ENCODE measurements at places on chromosomes 13 and 19.

GRCh38 chr13:98731925-98732324 lies 20.5 kb downstream of the SLC15A1 start:
- no peak for DNase-seq

DNA sequence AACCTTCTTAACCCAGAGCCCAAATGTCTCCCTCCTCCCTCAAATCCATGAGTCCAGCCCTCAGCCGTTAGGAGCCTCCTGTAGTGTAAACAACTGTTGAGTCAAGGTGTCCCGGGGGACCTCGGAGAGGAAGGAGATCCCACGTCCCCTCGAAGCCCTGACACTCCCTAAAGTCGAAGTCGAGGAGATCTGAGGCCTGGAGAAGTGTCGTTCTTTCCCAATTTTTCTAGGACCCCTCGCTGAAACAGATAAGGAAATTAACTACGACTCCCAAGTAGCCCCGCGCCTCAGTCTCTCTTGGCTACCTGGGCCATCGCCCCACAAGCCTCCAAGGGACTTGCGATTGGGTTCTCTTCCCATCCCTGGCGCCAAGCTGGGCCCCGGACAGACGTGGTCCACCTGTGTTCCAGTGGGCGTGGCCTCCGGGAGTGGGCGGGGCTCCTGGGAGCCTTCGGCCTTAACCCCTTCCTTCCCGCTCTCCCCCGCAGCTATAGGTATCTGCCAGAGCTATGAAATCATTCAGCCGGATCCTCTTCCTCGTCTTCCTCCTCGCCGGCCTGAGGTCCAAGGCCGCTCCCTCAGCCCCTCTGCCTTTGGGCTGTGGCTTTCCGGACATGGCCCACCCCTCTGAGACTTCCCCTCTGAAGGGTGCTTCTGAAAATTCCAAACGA lies 869 bp downstream of the GFY start:
- no peak for DNase-seq

GRCh38 chr13:34671137-34671536 lies 270.9 kb upstream of the NBEA start:
- DNase-seq = no peak

GRCh38 chr13:112244495-112245177 lies 131.5 kb upstream of the SPACA7 start:
- DNase-seq = no peak

DNA sequence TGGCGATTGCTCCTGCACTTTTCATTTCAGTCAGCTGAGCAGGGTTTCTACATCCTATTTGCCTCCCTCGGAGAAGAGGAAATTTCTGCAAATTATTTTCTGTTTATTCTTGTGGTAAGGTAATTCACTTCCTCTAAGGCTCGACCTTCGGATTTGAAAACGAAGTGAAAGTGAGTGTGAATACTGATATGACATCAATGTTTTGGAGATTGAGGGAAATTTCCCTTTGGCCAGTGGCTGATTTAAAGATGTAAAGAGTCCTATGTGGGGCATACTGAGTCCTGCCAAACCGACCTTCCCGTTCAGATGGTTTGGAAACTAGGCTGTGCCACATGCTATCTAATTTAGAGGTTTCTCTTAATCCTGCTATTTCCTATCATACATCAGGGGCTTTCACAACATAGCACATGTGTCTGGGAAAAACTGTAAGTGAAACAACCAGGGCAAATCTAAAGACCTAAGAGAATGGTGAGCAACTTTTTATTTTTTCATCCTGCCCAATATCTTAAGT lies 112.3 kb downstream of the POSTN start:
- DNase-seq = no peak

DNA sequence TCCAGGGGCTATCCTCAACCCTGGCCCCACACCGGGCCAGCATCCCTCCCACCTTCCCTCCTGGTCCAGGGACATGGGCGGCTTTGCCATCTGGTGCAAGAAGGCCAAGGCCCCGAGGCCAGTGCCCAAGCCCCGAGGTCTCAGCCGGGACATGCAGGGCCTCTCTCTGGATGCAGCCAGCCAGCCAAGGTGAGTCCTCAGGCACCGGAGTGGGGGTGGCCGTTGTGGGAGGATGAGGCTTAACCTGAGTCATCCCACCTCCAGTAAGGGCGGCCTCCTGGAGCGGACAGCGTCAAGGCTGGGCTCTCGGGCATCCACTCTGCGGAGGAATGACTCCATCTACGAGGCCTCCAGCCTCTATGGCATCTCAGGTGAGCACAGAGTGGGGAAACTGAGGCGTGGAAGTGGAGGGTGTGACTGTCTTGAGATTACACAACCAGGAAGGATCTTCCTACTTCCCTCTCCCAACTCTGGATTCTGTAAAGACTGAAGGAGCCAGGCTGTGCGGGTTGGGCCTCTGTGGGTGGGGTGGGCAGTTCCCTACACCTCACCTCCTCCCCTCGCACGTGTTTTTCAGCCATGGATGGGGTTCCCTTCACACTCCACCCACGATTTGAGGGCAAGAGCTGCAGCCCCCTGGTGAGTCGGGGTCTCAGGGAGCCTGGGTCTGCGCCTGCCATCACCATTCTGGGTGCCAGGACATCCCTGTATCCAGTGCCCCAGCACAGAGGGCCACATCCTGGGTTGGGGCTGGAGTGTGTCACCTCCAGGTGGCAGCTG lies 3.8 kb downstream of the MVB12A start:
- DNase-seq = no peak

DNA sequence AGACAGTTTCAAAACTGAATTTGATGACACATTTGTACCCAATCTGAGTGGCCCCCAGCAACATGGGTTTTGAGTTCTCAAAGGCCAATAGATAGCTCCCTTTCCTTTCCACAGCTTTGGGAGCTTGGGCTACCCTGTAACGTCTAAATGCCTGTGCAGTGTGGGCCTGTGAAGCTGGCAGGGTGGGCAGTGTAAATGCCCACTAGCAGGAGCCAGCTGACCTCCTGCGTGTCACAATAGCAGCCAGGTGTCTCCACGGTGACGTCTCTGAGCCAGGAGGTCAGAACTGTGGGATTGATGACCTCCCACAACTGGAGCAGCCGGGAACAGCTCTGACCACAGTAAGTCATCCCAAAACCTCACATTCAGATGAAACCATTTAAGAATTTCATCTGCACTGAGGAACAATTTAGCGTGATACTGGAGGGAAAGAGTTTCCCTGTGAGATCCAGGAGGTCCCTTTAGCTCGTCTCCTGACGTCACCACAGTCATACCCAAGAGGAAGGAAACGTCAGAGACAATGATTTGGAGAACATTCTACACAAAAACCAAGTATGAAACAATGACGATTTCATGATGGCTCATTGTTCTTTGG lies at the start of gene IPO5:
TSS of gene IPO5 (plus strand) at position 300 of the 595 bp plus-strand sequence. CDS start 23,022 bp downstream, outside the sequence.
- no peak for DNase-seq

DNA sequence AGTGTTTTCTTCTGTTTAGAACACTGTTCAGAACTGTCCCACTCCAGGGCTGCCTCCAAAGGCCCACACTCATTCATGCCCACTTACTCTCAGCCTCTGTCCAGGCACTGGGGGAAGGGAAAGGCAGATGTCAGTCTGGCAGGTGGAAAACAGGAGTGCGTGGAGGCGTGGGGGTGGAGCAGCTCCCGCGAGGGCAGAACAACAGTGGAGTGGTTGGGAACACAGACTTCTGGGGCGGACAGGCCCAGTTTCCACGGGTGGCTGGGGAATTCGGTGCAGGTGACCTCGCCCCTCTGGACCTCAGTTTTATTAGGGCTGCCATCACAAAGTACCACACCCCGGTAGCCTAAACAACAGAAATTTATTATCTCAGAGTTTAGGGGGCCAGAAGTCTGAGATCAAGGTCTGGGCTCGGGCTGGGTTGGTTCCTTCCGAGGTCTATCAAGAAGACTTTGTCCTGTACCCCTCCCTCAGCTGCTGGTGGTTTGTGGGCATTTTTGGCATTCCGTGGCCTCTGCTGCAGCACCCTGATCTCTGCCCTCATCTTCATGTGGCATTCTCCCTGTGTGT lies 59.7 kb downstream of the SIPA1L3 start:
- DNase-seq = no peak

DNA sequence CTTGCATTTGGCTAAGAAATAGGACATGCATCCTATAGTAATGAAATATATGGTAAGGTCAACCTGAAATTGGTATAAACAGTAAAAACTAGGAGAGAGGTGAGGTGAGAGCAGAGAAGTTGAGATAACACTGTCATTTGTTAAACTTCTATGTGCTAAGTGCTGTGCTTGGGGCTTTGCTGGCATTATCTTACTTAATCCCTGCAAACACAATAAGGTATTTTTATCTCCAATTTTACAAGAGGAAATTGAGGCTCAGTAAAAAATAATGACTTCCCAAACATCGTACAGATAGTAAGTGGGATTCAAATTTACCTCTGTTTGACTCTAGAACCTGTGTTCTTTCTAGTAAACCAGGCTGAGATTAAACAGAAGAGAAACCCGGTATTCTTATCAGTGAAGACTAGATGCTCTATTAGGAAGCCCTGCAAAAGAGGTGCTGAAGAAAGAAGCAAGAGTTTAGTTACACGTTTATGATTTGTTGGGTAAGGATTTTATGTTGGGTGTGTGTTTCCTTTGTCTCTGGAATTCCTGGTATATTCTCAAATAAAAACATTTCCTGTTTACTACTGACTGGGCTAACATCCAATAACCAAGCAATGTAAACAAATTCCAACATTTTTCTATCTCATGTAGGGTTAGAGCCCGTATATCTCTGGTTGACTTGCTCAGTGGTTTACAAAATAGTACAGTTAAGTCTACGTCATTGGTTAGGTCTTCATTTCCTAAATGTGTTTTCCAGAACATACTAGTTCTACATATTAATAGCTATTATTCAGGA lies 137.3 kb upstream of the FNDC3A start:
- no peak for DNase-seq

- DNase-seq = no peak
These were observed 114.8 kb upstream of the TRPC4 start for GRCh38 chr13:37984357-37984756.

DNA sequence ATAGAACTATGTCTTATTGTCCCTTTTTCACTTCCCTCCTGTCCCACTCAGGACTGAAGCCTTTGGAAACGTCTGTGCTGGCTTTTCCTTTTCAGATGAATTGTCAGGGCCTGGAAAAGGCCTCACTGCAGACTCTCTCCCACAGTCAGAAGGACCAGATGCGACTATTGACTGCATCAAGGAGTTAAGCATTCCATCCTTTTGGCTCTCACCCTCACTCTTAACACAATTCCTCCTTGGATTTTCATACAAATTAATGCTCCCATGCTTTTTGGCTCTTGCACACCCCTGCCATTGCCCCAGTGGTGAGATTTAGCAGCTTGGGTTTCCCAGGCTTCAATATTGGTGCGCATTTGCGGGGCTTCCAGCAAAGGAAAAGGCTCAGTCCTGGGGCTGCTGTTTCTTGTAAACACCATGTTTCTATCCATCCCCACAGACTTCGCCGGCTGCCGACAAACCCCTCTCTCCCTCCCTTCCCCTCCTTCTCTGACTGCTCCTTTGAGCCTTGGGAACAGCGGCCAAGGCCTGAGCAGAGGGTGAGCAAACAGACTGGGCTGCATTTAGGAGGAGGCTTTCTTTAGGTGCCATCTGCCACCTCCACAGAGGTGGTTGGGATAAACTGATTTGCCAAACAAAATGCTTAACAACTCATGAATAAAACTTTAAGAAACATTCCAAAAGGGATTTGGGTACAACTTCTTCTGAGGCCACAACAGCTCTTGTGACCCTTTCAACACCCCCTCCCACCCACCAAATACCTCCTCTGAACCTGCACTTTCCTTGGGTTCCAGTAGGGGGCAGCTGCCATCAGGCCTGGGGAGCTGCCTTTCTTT lies 48.6 kb upstream of the PCDH8 start:
- DNase-seq = no peak

- no peak for DNase-seq
These were observed at the start of gene CDX2 for GRCh38 chr13:27969082-27969865. CDX2 (minus strand) TSS chr13:27969315; CDS start chr13:27969006, 309 bp downstream.

DNA sequence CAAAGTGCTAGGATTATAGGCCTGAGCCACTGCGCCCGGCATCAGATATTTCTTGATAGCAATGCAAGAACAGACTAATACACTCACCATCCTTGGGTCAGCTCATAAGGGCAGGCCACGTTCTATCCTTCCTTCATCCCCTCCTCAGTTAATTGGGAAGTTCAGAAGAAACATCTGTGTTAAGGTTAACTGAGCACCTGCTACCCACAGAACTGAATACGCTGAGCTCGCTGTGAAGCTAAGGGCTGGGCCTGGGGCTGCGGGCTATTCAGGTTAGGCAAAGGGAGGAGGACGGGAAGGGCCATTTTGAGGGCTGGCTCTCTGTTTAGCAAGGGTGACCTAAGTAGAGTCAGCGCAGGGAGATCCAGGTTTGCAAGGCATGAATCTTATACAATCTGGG lies 43.0 kb upstream of the UQCRFS1 start:
- no peak for DNase-seq

GRCh38 chr13:50370303-50370950 lies 355.2 kb downstream of the KCNRG start:
- DNase-seq = no peak

- DNase-seq = no peak
These were observed 29.6 kb upstream of the TMEM255B start for GRCh38 chr13:113729187-113730019.

- DNase-seq = no peak
These were observed 362 bp downstream of the ZNF557 start for GRCh38 chr19:7069904-7070226.

DNA sequence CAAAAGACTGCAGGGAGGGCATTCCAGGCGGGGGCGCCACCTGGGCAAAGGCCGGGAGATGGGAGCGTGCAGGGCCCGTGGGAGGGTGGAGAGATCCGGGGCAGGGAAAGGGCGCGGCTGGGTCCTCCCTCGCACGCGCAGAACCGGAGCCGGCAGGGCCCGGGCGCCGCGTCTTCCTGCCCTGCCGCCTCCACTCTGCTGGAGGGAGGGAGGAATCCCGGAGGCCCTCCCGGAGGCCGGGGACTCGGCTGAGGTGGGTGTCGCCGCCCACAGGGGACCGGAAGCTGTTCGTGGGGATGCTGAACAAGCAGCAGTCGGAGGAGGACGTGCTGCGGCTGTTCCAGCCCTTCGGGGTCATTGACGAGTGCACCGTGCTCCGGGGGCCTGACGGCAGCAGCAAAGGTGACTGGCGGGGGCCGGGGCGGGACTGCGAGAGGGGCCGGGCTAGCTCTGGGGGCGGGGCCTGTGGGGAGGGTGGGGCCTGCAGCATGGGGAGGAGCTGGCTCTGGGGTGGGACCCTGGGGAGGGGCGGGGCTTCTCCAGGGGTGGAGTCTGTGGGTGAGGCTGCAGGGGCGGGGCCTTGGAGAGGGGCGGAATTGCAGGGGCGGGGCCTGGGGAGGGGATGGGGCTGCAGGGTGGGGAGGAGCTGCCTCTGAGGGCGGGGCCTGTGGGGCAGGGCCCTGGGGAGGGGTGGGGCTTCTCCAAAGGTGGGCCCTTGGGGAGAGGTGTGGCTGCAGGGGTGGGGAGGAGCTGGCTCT lies 51.3 kb downstream of the CELF5 start:
- peak; percentile 87 for DNase-seq

DNA sequence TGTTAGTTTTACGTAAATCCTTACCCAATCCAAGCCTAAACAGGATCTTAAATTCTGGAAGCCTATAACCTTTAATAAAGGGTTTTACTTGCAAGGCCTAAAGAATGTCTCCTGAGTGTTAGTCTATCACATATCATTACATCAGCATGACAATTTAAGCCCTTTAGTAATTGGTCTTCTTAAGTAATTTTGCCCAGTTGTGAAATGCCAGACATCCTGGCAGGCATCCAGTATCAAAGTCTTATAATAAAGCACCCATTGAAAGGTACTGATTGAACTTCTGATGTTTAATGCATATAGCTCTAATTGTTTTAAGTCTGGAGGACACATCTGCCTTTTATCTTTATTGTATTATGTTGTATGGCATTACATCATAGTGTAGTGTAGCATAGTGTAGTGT lies 1078.9 kb downstream of the SLITRK1 start:
- no peak for DNase-seq

All from activated CD4-positive, alpha-beta T cell treated with anti-CD3 and anti-CD28 coated beads, Interleukin-2, amount 50 U/mL, for 24 hours (primary cell).